ENCODE measurements at places on chromosomes 6 and 20. TPM values are rescaled to one million over a fixed set of nuclear protein-coding genes. Genes with fewer than 3 reads are reported as not detected.

- DNase-seq = no peak
Measured at GRCh38 chr6:24923885-24924401, 11.8 kb downstream of the RIPOR2 start.

DNA sequence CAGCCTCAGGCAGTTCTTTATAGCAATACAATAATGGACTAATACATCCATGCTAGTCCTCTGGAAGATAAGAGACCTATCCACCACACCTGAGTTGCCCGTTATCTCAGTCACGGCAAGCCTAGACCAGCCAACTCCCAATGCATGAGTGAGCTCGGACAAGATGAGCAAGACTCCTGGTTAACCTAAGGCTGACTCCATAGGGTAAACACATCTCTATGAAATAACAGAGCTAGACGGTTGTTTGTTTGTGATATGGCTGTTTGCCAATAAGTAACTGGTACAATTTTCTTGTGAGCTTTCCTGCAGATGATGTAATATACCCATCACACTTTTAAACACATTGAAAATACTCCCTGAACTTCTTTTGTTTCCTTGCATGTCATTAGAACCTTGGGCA lies 70.6 kb upstream of the PHACTR1 start:
- DNase-seq = no peak

- DNase-seq = no peak
Measured at GRCh38 chr20:59122566-59122919, 41.1 kb upstream of the ZNF831 start.

GRCh38 chr6:16626650-16627049 lies 134.6 kb downstream of the ATXN1 start:
- no peak for DNase-seq

GRCh38 chr6:121965739-121966138 lies 433.7 kb upstream of the HSF2 start:
- DNase-seq = no peak

GRCh38 chr20:53174454-53174853 lies 202.3 kb downstream of the TSHZ2 start:
- DNase-seq = no peak

DNA sequence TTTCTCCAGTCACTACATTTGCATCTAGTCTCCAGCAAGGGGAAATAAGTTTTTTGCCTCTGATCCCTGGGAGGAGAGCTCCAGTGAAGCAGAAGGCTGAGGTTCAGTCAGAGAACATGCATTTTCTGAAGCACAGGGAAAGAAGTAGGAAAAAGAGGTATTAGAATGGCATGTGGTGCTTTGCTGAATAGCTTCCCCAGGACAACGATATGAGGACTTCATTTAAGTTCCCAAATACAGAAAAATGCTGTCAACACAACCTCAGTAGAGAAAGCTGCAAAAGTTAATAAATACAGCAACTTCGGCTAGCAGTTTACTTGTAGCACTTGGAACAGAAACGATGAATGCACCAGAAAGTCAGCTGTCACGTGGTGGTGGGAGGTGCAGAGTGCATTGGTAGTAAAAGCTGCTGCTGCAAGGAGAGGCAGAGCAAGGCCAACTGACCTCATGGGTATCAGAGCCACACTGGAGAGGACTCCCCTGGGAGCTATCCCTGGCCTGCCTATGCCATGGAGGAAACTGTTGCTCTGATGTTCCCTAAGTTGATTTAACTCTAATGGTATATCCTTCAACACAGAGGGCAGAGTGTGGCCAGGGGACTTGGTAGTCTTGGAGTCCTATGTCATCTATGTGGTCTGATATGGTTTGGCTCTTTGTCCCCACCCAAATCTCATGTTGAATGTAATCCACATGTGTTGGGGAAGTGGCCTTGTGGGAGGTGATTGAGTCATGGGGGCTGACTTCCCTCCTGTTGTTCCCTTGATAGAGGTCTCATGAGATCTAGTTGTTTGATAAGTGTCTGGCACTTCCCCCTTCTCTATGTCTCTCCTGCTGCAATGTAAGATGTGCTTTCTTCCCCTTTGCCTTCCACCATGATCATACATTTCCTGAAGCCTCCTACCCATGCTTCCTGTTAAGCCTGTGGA lies 85.9 kb downstream of the ADTRP start:
- no peak for DNase-seq

- no peak for DNase-seq
Measured at GRCh38 chr6:2764610-2765165, 505 bp upstream of the WRNIP1 start.

- DNase-seq = no peak
Measured at GRCh38 chr6:38404355-38404754, 235.4 kb downstream of the BTBD9 start.

DNA sequence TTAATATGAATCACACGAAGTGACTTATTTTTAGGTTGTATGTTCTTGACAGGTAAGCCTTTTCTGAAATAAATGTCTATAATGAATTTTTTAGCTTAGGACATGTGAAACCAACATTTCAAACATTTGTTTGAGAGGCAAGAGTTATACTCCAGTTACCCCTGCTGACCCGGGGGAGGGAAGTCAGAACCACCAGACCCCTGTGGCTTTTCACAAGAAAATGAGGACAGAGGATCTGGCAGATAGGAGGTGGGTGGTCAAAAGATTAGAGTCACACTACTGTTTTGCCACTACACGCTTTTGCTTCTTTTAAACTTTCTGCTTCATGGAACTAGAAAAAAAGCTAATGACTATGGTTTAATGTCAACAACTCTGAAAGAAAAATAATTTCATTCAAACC lies 27.5 kb upstream of the ADGRF4 start:
- DNase-seq = no peak

DNA sequence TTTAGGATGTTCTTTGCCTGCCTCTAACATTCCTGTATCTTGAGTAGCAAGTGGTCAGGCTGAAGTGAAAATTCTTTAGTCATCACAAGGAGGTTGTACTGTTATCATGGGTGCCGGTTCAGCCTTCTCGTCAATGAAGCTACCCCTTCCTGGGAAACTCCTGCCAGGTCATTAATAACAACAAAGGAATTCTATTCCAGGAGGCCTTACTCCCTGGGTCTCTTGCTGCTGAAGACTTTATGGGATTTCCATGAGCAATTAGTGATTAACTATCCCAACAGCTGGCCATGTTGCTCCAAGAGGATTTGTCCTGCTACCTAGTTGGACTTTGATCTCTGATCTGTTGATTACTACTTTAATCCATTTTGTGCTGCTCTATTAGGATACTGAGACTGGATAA lies 62.7 kb upstream of the ELOVL5 start:
- DNase-seq = no peak

- no peak for DNase-seq
Measured at GRCh38 chr6:87671555-87672029, 30.4 kb downstream of the AKIRIN2 start.

DNA sequence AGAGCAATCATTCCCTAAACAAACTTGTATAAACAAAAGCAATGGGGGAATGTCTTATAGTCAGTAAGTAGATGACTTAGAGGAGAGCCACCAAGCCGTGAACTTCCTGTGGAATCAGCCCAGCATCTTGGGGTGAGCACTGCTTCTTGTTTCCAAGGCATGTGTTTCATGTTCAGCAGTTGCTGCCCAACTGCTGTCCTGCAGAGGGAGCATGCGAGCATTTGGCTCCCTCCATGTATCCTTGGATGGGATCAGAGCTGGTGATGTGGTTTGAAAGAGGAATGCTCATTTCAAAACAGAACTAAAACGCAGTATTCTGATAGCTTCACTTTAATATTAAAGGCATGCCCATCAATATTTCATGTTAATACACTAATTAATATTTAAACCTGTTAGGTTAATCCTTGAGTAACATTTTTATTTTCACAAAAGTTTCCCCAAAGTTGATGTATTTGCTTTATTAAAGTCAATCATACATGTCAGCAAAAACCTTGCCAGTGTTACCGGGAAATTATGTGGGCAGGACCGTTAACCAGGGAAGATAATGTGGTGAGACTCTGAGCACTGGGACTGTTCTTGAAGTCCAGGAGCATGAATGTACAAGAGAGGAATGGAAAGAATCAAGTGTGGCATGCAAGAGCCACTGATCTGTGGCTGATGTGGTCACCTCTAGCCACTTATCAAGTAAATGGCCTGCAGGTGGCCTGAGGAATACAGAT lies 172.1 kb upstream of the GGTLC1 start:
- peak; percentile 40 for DNase-seq

Gene BEND3
- 10.3 TPM for polyA plus RNA-seq

Gene GMPR
- polyA plus RNA-seq = 12.2 TPM

Gene ACTL10
- 0.22 TPM for polyA plus RNA-seq

Gene ZFP57
- 0.15 TPM for polyA plus RNA-seq

Gene NKAIN4
- polyA plus RNA-seq = 30.7 TPM
